Lower leg skin (tissue), 4 donors: ENCODE measurements at places on chromosomes 3 and 15.

DNA sequence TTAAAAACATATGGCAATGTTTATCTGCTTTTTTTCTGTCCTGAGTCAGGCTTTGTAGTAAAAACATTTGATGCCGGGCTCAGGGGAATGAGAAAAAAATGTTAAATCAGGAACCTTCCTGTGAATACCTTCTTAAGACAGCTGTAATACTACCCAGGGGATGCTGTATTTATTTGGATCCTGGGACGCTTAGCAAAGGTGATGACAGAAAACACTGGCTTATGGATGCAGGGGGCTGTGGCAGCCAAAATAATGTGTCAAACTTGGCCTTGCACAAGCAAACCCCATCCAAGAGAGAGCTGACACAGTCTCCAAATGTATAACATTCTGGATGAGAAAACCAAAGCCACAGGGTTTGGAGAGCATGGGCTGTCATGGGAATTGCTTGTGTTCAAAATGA lies 438.2 kb upstream of the PROK2 start:
- DNase-seq, result no peak

DNA sequence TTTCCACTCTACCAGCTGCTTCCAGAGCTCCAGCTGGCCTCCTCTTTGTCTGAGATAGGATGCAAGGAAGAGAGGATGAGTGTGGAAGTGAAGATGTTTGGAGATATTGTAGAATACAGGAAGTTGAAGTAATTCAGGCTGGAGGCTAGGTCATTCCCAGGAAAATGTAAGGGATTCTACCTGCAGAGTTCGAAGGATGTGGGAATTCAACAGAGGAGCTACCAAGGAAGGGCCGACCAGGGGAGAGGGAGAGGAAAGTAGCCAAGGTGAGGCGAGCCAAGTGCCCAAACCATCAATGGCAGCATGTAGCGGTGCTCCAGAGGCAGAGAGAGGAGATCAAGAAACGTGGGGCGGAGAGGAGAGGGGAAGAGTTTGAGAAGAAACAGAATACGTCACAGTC lies 49.0 kb upstream of the EPHB3 start:
- no peak for DNase-seq

DNA sequence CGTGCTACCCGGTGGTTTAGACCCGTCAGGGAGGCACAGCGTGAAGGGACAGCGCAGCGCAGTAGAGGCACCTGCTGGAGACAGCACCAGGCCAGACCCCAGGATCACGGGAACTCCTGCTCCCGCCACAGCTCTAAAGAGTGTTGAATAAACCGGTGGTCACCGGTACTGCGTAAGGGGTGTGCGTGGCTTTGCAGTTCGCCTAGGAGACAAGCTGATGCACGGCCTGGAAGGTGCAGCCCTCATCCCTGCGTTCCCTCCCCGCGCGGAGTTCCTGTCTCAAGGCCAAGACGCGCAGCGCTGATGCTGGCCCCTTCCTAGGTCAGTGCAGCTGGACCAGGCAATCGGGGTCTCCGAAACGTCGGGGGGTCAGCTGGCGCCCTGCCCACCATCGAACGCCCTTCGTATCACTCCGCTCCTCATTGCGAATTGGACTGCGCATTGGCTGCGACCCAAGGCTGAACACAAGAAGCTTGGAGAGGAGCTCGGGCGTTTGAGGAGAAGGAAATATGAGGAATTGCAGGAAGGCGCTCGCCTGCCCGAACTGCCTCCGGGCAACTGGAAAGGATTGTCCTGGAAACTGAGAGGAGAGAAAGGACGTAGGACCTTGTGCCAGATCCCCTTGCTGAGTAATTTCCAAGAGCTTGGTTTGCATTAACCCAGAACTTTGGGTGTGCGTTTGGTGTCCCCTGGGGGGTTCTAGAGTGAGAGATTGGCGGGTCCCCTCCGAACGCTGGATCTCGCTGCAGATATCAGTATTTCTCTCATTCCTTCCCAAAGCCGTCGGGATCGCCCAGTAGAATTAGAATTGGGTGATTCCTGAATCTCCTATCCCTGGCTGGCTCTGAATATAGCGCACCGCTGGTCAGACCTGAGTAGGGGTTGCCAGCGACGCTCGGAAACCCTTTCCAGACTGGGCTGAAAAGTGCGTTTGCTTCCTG lies 2.3 kb upstream of the SOX14 start:
- DNase-seq, result no peak

DNA sequence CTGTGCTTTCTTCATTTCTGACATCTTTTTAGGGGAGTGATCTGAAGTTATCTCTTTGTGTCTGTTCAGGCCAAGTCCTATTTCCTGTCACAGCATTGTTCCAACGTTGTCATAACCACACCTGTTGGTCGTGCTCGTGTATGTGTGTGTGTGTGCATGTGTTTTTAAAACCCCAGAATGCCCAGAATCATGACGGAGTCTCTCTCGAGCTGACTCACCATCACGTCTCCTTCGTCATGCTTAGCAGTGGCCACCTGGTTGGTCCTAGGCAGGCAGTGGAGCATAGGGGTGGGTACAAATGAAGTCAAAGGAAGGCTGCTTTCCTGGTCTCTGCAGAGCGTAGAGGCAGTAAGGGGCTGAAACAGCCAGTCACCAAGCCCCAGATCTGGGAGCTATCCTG lies 126.8 kb upstream of the ABHD17C start:
- no peak for DNase-seq

DNA sequence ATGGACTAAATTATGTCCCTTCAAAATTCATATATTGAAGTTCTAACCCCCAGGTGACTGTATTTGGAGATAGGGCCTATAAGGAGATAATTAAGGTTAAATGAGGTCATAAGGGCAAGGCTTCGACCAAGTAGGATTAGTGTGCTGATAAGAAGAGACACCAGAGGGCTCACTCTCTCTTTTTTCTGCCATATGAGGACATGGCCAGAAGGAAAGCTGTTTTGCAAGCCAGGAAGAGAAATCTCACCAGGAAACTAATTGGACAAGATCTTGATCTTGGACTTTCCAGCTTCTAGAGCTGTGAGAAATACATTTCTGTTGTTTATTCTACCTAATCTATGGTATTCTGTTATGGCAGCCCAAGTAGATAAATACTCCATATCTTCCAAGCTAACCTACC lies 503.6 kb upstream of the NAALADL2 start:
- no peak for DNase-seq

GRCh38 chr15:69045802-69046201 lies 31.3 kb downstream of the NOX5 start:
- no peak for DNase-seq

DNA sequence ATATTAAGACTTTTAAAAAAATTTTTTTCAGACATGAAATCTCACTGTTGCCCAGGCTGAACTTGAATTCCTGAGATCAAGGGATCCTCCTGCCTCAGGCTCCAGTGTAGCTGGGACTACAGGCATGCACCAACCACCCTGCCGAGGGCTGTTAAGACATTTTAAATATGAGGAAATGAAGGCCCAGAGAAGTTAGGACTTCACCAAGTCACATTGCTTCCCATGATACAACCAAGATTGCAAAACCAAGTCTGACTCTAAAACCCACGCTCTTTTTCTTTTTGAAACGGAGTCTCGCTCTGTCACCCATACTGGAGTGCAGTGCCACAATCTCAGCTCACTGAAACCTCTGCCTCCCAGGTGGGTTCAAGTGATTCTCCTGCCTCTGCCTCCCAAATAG lies 28.0 kb downstream of the PTPN9 start:
- DNase-seq, result no peak

DNA sequence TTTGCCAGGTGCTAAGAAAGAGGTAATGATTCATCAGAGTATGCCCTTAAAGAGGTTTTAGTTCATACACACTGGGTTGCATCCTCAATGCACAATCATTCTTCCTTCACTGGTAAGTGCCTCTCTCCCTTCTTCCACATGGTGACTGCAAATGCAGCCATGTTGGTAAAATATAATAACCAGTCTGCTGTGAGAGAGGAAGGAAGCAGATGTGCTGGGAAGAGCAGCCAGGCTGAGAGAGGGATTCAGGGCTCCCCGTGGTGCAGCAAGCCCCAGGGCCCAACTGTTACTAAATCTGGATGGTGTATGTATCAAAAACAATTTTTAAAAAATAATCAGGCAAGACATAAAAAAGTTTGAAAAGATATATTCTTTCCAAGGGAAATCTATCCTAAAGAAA lies 498.1 kb downstream of the MAGI1 start:
- DNase-seq, result no peak

- DNase-seq, result no peak
Measured at GRCh38 chr3:29695201-29695600, 414.3 kb downstream of the RBMS3 start.

DNA sequence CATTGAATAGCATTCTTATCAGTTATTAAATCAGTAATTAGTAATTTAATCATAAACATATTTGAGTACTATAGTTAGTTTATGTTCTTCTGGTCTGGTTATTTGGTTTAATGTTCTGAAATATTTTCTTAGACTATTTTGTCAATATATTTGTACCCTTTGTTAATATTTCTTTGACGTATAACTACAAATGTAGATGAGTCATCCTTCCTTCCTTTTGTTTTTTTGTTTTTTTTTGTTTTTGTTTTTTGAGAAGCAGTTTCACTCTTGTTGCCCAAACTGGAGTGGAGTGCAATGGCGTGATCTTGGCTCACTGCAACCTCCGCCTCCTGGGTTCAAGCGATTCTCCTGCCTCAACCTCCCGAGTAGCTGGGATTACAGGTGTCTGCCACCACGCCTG lies 17.4 kb upstream of the EIF3J start:
- no peak for DNase-seq

DNA sequence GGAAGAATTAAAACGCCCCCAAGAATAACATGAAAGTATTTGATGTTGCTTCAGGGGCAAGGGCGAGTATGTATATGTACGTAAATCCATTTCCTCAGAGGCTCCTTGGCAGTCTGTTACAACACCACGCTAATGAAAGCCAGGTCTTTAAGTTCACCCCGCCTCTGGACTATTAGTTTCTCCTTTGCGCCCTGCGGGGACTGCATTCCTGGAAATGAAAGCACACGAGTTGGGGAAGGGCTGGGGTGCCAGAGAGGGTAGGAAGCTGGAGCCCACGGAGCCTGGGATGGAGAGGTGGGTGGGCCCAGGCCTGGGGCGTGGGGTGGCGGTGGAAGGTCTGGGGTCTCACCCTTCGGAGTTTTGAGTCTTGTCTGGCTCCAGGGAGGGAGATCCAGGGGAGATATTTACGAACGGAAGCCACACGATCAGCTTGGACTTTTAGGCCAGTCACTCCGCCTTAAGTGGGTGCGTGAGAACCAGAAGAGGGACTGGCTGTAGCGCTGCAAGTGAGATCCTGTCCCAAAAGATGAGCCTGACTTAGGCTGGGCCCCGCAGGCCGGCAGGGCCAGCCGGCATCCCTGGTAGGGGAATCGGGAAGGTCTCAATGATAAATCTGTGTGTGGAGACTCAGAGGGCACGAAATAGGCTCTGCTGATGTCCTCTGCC lies 1.6 kb upstream of the PLCL2 start:
- DNase-seq, result no peak

DNA sequence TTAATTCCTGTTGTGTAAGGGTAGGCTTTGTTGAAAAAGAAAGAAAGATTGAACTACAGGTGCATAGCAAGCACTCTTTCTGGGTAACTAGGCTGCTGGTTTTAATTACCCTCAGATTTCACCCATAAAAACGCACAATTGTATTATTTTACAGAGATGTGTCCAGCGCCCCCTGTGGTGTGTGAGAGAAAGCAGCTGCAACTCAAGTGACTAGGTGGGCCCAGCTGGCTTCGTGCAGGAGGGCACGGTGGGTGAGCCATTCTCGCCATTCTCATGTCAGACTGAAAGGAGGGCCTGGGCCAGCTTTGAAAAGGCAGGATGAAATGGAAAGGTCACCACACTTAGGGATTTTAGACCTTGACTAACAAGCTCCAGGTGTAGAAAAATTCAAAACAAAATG lies 122.6 kb downstream of the LRIG1 start:
- no peak for DNase-seq

GRCh38 chr3:24781454-24781853 lies 286.8 kb upstream of the THRB start:
- DNase-seq, result no peak
